ENCODE measurements at places on chromosomes 7 and 10.

DNA sequence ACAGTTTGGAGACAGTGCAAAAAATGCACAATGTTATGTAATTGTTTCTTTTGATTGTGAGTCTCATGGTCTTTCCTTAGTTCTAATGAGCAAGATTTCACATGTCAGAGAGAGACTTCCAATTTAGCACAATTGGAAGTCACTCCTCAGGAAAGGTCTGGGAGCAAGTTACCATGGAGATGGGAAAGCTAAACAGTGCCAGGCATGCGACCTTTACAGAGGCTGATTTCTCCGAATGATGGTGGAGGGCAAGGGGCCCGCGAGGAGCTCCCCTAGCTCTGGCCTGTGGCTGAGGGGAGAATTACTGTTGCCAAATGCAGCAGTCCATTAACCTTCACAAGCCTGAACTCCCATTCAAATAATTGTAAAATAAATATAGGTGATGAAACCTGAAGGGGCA lies 59.3 kb downstream of the CDCA7L start:
- peaks cover 5% of the 10 kb centered on the region for H3K4me1 ChIP-seq
- no peaks in the 10 kb centered on the region for H3K27me3 ChIP-seq
- DNase-seq: no peak
- no peak overlapping the region for H3K4me3 ChIP-seq
- no peak overlapping the region for H3K27ac ChIP-seq
- no peaks in the 10 kb centered on the region for H3K36me3 ChIP-seq

GRCh38 chr7:10429031-10429430 lies 544.6 kb upstream of the PHF14 start:
- peaks cover 4% of the 10 kb centered on the region for H3K4me1 ChIP-seq
- no peak for DNase-seq
- no peaks in the 10 kb centered on the region for H3K27me3 ChIP-seq
- no peaks in the 10 kb centered on the region for H3K36me3 ChIP-seq
- no peak overlapping the region for H3K4me3 ChIP-seq

GRCh38 chr10:110459600-110459999 lies 38.1 kb upstream of the DUSP5 start:
- no peak overlapping the region for H3K4me3 ChIP-seq
- H3K27ac ChIP-seq: no peak overlapping the region
- H3K27me3 ChIP-seq: no peaks in the 10 kb centered on the region
- no peaks in the 10 kb centered on the region for H3K36me3 ChIP-seq

DNA sequence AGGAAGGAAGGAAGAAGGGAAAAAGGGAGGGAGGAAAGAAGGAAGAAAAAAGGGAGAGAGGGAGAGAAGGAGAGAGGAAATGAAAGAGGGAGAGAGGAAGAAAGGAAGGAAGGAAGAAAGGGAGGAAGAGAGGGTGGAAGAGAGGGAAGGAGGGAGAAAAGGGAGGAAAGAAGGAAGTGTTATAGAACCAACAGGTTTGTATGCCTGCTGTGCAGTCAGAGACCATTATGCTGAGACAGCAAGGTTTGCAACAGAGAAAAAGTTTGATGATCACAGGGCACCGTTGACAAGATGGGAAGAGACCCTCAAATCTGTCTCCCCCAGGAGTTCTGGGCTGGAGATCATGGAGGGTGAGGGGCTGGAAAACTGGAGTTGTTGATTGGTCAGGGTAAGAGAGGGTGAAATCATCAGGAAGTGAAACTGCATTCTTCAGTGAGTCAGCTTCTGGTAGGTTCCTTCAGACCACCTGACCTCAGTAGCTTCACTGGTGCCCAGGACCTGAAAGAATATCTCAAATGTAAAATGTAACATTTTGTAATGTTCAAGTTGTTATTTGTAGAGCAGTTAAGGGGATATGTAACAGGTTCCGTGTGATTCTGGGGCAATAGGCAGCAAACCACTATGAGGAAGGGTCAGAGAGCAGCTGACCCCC lies 76.3 kb downstream of the JCAD start:
- no peak overlapping the region for H3K27ac ChIP-seq
- H3K27me3 ChIP-seq: no peaks in the 10 kb centered on the region
- H3K4me1 ChIP-seq: no peaks in the 10 kb centered on the region
- H3K4me3 ChIP-seq: no peak overlapping the region
- no peak for DNase-seq
- H3K36me3 ChIP-seq: no peaks in the 10 kb centered on the region

DNA sequence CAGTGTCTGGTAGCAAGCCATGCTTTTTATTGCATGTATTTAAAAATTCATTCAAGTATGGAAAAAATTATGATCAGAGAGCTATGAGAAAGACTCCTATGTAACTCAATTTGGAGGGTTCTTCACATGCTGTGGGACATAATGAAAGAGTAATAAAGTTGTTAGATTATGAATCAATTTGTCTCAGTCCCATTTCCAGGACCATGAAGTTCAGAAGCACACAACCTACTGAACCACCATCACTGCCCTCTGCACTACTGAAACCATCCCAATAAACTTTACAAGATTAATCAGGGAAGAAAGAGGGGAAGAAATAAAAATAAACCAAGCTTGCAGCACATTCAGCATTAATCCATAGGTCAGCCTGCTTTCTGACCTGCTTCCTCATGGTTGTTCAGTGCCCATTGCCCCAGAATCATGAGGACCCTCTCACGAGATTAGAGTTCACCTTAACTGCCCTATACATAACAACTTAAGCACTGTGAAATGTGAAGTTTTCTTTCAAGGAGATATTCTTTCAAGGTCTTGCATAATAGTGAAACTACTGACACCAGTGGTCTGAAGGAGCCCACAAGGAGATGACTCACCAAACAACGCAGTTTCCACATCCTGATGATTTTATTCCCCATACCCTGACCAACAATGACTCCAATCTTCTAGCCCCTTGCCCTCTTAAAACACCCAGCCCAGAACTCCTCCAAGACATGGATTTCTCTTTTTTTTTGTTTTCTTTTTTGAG lies 171.5 kb upstream of the ADCY1 start:
- H3K4me1 ChIP-seq: no peaks in the 10 kb centered on the region
- DNase-seq: no peak
- no peaks in the 10 kb centered on the region for H3K36me3 ChIP-seq
- H3K4me3 ChIP-seq: no peak overlapping the region

- no peak overlapping the region for H3K27ac ChIP-seq
- H3K4me1 ChIP-seq: no peaks in the 10 kb centered on the region
- H3K27me3 ChIP-seq: no peaks in the 10 kb centered on the region
- H3K4me3 ChIP-seq: no peak overlapping the region
Measured at GRCh38 chr7:12623885-12624498, 53.5 kb downstream of the SCIN start.

- H3K27me3 ChIP-seq: no peaks in the 10 kb centered on the region
- H3K4me1 ChIP-seq: no peaks in the 10 kb centered on the region
- H3K4me3 ChIP-seq: no peak overlapping the region
- DNase-seq: peak; percentile 62
- H3K36me3 ChIP-seq: no peaks in the 10 kb centered on the region
Measured at GRCh38 chr7:82572195-82572880, 128.8 kb upstream of the CACNA2D1 start.

DNA sequence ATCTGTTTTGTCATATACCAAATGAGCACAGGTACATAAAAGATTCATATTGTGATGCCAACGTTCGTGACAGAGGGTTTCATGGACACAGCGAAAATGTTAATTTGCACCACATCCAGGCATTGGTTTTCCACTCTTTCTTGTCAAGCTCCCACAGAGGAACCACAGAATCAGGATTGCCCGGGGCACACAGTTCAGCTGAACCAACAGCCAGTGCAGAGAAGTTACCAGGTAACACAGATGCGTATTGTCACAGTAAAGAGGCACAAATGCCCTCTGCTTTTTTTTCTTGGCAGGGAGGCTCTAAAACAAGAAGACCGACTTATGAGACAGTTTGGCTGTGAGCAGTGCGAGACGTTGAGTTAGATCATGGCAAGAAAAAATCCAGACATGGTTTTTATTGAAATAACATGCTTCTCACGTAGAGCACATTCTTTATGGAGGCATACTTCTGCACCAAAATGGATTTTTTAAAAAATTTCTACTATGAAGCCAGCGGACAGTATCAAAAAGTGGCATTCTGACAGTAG lies 331.1 kb upstream of the KIAA1217 start:
- no peak for DNase-seq
- H3K4me3 ChIP-seq: no peak overlapping the region
- H3K4me1 ChIP-seq: no peaks in the 10 kb centered on the region
- H3K27me3 ChIP-seq: no peaks in the 10 kb centered on the region
- H3K27ac ChIP-seq: no peak overlapping the region

GRCh38 chr7:74263399-74264120 lies 9.4 kb upstream of the RFC2 start:
- no peak overlapping the region for H3K4me3 ChIP-seq
- H3K27me3 ChIP-seq: no peaks in the 10 kb centered on the region
- no peaks in the 10 kb centered on the region for H3K4me1 ChIP-seq
- H3K36me3 ChIP-seq: no peaks in the 10 kb centered on the region
- no peak for DNase-seq

DNA sequence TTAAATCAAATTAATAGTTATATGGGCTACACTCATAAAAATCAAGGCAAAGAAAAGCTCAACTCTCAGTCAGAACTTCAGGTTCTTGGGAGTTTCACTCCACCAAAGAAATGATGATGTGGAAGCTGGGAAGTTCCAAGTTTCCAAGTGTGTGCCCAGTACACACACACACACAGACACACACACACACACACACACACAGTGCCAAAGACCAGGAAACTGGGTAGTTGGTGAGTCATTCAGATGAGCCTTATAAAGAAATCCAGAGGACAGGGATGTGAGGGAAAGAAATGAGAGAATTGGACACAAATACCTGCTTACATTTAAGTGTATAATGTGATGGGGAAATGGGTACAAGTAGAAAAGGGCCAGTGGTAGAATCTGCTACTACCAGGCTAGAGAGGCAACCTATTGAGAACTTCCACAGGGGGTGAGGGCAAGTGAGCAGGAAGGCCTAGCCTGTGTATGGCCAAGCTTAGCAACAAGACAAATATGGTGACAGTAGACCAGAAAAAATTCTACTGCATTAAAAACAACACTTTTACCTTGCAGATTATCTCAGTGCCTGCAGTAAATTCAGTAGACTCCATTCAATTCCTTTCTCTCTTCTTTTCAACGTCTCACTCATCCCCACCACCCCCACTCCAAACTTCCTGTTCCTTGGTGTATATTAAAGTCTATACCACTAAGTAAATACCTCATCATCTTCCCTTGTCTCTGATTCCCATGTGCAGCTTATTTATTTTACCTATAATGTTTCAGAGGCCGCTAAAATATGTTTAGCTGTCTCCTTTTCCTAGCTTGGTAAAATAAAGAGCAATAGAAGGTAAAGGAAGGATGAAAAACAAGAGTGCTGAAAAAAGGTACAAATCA lies 95.0 kb downstream of the CABCOCO1 start:
- no peak overlapping the region for H3K27ac ChIP-seq
- no peak overlapping the region for H3K4me3 ChIP-seq
- DNase-seq: no peak
- peaks cover 3% of the 10 kb centered on the region for H3K4me1 ChIP-seq
- no peaks in the 10 kb centered on the region for H3K36me3 ChIP-seq

DNA sequence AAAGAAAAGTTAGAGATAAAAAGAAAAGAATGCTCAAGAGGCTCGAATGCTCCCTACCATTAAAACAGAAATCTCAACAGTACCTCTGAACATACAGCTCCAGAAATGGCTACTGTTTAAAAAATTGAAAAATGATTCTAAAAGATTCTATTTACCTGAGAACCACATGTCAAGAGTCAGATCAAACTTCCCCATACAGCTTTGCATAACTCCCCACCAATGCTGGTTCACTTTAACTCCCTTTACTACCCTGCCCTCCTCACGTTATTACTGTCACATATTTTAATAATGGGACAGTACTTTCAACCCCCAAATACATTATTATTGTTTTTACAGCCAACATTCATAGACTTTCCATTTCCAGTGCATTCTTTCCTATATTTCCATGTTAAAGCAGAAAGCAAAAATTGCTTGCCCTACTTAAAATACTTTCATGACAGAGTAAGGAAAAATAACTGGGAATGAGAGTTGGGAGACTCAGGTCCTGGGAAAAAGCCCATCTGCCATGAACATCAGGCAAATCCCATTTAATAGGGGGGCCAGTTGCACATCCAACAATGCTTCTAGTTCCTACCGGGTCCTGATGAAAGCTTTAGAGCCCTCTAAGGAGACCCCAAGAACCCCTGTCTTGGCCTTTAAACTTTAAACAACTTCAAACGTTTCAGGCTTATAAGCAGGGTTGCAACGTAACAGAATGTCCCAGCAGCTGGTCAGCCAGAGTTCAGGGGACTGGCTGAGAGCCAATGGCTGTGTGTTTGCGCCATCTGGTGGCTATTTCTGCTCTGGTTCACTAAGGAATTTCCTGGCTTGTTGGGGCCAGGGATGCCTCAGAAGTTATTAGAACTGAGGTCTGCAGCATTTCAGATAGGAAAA lies 247.4 kb downstream of the ELMO1 start:
- no peaks in the 10 kb centered on the region for H3K4me1 ChIP-seq
- DNase-seq: no peak
- H3K4me3 ChIP-seq: no peak overlapping the region
- no peaks in the 10 kb centered on the region for H3K27me3 ChIP-seq
- H3K36me3 ChIP-seq: no peaks in the 10 kb centered on the region
- H3K27ac ChIP-seq: no peak overlapping the region

- no peak overlapping the region for H3K27ac ChIP-seq
- no peaks in the 10 kb centered on the region for H3K36me3 ChIP-seq
- peak; percentile 84 for DNase-seq
- no peak overlapping the region for H3K4me3 ChIP-seq
- no peaks in the 10 kb centered on the region for H3K27me3 ChIP-seq
Measured at GRCh38 chr7:47893238-47893637, 55.0 kb downstream of the PKD1L1 start.

DNA sequence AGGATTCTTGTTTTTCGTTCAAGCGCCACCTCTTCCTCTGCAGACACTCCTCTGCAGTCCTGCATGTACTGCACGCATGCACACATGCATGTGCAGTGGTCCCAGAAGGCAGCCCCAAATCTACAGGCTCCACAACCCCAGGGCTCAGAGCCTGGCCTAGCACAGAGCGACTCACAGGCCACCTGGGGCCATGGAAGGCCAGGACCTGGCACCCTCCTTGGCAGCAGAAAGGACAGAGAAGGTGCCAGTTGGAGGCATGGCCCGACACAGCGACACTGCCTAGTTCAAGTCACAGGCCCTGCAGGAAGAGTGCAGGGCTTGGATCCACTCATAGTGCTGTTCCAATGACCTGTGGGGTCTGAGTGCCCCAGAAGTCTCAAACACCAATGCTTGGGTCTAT lies 48.7 kb upstream of the RET start:
- 0 out of 2 replicates have a peak overlapping the region, but pooled peaks have one; percentile 33 for H3K27ac ChIP-seq
- H3K27me3 ChIP-seq: no peaks in the 10 kb centered on the region
- H3K4me3 ChIP-seq: no peak overlapping the region
- no peak for DNase-seq
